Cerebellum (tissue), 4 donors: ENCODE measurements at places on chromosomes 3 and 15. TPM values are rescaled to one million over a fixed set of nuclear protein-coding genes. Genes with fewer than 3 reads are reported as not detected.

- DNase-seq = no peak
These were observed 136.1 kb upstream of the SGO1 start for GRCh38 chr3:20322085-20322484.

MYZAP gene
- 0.64 TPM for total RNA-seq

- no peak for DNase-seq
These were observed 79.3 kb upstream of the SEC13 start for GRCh38 chr3:10400050-10400748.

GRCh38 chr3:99366663-99367429 is 271.5 kb upstream of the COL8A1 start:
- no peak for DNase-seq

DNA sequence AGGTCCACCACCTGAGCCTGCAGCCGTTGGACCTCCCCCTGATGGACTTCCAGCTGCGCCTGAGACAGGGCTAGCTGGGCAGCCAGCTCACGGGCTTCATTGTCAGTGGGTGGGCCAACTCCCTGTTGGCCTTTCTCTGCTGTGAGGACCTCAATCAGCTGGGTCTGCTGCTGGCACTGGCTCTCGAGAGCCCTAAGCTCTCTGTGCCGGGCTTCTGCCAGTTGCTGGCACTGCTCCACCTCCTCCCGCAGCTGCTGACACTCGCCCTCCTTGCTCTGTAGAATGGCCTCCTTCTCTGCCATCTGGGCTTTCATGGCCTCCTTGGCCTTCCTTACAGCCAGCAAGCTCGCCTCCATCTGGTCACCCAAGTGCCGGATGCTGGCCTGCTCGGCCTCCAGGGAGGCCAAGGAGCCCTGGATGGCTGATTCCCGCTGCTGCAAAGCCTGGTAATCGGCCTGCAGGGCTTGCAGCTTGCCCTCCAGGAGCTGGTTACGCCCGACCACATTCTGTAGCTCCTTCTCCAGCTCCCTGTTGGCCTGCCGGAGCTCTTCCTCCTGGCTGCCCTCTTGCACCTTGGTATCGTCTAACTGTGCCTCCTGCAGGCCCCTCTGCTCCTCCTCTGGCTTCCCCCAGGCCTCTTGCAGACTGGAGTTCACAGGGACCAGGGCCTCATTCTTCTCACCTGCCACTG is 23.8 kb downstream of the CXCR6 start:
- DNase-seq = peak; percentile 30

GRCh38 chr3:151880416-151880690 is 6.9 kb downstream of the SUCNR1 start:
- no peak for DNase-seq

- DNase-seq = no peak
These were observed 38.7 kb downstream of the C3orf38 start for GRCh38 chr3:88188436-88188835.

DNA sequence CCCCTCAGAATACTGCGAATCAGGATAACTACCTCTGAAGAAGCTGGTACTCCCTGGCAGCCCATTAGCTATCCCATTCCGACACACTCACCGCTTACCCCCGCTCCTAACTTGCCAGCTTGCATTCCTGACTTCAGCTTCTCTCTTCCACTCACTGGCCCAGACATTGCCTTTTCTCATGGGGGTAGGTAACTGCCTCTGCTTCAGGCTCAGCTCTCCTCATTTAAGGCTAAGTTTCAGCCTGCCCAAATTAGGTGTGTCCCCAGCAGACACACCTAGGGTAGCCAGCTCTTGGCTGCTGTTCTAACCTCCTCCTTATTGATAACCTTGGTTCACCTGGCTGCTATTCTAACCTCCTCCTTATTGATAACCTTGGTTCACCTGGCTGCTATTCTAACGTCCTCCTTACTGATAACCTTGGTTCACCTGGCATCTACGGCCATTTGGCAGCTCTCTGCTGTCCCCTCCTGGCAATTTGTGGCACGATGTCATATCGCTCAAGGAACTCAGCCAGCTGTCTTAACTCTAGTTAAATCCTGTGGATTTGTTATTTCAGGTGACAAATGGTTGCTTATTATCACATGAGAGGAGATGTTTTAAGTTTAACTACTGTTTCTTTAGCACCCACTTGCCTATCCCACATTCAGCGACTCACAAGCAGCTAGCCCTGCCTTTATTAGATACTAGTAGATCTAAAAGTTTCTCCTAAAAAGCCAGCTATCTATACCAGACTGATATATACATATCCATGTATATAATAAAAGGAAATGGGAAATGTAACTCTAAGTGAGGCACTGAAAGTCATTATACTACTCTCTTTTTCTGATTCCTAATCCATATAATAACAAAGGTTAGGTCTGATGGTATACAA is 106.5 kb upstream of the ACP3 start:
- DNase-seq = no peak

DNA sequence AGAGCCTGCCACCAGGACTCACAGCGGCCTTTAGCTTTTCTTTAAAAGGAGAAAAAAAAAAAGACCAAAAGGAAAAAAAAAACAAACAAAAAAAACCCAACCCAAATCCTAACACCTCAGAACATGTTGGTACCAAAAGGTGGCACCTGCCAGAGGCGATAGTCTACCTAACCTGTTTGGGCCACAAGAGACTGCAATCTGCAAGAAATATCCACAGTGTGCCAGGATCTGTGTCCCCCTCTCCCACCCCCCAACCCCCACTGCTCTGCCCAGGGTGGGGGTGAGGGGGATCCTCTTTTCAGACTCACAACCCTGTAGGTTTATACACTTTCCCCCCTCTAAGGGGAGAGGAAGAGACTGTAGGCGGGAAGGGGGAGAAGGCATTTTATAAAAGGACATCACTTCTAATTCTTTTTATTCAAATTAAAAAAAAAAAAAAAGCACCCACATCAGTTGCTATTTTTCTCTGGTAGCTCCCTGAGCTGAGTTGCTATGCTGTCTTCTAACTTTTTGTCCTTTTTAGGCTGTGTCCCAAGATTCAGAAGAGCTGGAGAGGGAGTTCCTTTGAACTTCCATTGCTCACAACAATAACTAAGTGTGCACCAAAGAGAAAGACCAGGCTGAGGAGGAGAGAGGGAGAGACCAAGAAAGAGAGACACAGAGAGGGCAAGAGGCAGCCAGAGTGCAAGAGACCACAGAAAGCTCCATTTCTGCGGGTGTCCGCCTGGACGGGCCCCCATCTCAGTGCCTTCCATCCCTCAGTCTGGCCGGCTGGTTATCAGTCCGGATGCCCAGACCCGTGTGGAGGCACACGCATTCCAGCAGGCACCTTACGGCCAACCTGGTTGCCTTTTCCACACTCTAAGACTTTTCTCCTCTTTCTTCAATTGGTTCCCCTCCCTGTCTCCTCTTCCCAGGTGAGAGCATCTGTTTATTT is 48.9 kb downstream of the TLE3 start:
- DNase-seq = no peak

CLRN1 gene
- not detected for total RNA-seq

GRCh38 chr3:94405258-94406035 is 342.6 kb downstream of the NSUN3 start:
- DNase-seq = no peak

- no peak for DNase-seq
These were observed 3.9 kb downstream of the PHLDB2 start for GRCh38 chr3:111862974-111863373.

PRTG gene
- 28.8 TPM for total RNA-seq

HYAL1 gene
- total RNA-seq = 2.1 TPM

DNA sequence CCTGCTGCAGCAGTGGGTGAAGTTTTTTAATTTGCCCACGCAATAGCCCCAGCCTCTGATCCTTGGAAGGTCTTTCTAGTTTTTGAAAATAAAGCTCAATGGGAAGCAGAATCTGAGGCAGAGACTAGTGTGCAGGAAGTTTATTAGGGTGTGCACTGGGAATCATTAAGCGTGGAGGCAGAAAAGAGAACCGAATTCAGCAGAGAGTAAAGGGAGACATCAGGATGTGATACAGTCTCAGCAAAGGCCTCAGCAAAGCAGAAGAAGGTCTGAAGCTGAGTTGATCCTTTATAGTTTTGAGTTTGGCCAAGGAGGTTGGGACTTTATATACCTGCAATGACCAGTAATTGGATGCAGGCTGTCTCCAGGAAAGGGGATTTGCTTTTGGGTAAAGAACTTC is 4.9 kb upstream of the BTLA start:
- no peak for DNase-seq

- DNase-seq = no peak
These were observed 93.7 kb downstream of the ABI3BP start for GRCh38 chr3:100899440-100900091.

PATL2 gene
- total RNA-seq = 1.1 TPM

DNA sequence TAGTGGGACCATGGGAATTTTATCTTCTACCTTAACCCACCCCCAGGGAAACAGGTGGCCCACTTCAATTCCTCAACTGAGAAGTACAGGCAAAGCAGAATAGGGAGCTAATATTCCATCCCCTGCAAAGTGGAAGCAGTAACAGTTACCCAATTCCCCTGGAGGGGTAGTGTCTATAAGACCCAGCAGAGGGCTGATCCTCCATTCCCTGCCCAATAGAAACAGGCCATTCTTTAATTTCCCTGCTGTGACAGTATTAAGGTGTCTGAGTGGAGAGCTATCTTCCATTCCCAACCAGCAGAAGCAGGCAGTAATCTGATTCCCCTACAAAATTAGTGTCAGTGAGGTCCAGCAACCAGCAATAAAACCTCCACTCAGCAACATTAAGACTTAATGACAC is 219.8 kb downstream of the ULK4 start:
- DNase-seq = no peak

DHFR2 gene
- 5.7 TPM for total RNA-seq

ZBED2 gene
- total RNA-seq = not detected

DNA sequence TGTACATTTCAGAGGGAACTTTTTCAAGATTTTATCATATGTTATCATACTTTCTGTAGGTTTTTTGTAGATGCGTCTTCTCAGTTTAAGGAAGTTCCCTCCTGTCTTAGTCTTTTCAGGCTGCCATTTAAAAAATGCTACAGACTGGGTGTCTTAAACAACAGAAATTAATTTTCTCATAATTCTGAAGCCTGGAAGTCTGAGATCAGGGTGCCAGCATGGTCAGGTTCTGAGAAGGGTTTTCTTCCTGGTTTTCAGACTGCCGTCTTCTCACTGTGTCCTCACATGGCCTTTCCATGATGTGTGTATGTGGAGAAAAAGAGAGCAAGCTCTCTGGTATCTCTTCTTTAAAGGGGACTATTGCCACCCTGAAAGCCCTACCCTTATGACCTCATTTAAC is 189.9 kb upstream of the SOX2 start:
- DNase-seq = no peak

DNA sequence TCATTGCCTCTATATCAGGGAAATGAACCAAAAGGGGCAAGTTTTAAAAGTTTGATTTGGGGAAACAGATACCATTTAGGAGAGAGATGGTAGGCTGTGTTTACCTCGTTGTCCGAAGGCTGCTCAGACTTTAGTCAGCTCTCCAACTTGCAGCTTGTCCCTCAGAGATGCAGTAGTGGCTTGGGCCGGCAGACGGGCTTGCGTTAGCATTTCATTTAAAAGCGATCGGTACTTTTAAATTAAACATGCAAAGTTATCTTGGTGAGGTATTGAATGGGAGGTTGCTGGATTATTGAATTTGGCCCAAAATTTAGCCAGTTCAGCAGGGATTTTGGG is 26.2 kb downstream of the EEFSEC start:
- no peak for DNase-seq

DNA sequence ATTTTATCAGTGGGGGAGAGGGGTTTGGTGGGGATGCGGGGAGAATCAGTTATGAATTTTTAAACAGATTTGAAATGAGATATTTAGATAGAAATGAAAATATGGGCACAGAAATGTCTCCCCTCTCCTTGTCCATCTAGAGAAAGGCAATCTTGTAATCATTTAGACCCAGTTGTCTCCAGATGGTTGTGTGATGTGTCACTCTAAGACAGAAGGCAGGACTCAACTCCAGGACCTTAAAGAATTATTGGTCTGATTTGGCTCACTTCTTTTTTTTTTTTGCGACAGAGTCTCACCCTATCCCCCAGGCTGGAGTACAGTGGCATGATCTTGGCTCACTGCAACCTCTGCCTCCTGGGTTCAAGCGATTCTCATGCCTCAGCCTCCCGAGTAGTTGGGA is 77.2 kb downstream of the EOMES start:
- DNase-seq = no peak

DNA sequence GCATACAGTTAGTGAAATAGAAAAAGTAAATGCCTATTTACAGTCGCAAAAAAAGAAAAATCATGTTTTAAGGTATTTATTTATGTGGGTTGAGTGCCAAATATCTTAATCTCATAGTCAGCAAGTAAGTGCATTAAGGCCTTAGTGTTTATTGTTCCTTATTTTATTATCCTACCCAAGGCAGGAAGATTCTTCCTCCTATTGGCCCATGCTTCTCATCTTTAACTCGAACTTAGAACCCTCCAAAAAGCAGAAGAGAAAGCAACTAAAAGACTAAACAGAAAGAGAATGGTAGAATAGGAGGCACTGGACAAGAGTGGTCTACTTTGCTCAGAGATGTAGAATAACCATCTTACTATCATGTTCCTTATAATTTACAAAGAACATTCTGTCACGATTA is 7.5 kb downstream of the RFX7 start:
- DNase-seq = no peak

A4GNT gene
- total RNA-seq = not detected

- DNase-seq = no peak
These were observed 229.9 kb downstream of the CHST2 start for GRCh38 chr3:143349455-143349854.

DNAH1 gene
- total RNA-seq = 5.0 TPM

- no peak for DNase-seq
These were observed 4.9 kb upstream of the TBC1D5 start for GRCh38 chr3:17747174-17747889.

- DNase-seq = no peak
These were observed 272.1 kb downstream of the UACA start for GRCh38 chr15:70491201-70491621.

DNA sequence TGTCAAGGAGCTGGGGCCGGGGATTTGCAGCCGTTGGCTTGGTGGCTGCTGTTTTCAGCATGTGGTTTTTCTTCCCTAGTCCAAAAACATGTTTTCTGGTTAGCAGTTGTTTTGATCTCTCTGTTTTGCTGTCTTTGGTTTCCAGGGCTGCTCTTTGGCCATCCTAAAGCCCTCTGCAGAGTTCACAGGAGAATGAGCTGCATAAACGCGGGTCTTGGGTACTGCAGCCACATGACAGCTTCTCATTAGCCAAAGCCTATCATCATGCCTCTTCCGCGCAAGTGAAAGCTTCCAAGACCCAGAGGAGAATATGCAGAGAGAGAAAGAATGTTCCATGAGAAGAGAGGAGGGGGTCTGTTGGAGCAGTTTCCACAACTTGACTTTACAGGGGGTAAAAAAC is 138.5 kb downstream of the NTRK3 start:
- DNase-seq = no peak

DNA sequence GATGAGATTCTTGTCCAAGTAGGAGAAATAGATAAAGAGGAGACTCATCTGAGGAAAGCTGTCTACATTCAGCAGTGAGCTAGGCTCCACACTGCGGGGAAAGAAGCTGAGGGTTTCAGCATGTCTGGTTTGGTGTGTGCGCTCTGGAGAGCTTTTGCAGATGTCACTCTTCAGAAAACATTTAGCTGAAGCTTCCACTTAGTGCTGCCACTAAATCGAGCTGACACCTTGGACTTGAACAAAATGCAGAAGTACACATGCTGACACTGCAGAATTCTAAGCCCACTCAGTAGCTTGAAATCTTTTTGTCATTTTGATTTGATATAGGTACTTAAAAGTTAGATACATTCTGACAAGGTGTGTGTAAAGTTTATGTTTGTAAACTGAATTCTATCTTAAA is 32.3 kb upstream of the CRTC3 start:
- no peak for DNase-seq
